Occipital lobe (tissue), 3 donors: ENCODE measurements at places on chromosomes 5 and 9. TPM values are rescaled to one million over a fixed set of nuclear protein-coding genes. Genes with fewer than 3 reads are reported as not detected.

DNA sequence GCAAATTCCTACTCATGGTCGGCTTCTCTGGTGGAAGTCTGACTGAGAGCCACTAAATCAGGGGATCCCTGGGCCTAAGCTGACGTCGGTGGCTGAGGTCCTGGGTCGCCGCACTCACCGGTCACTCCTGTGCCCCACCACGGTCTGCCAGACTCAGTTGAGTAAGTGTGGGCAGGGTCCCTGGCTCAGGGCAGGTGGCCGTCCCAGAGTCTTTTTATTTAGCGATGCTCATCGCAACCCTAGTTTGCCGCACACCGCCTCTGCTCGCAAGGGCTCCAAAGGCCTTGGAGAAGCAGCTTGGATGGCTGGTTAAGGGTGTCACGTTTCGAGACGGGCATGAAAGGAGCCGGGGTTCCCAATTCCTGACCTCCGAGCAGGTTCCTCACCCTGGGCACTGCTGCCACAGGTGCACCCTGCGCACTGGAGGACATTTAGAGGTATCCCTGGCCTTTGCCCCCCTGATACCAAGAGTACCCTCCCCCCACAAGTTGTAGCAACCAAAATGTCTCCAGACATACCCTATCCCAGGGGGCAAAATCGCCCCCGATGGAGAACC lies 59.9 kb downstream of the NSUN2 start:
- DNase-seq: no peak

GRCh38 chr5:176424181-176424580 lies 7.8 kb upstream of the CLTB start:
- no peak for DNase-seq

DNA sequence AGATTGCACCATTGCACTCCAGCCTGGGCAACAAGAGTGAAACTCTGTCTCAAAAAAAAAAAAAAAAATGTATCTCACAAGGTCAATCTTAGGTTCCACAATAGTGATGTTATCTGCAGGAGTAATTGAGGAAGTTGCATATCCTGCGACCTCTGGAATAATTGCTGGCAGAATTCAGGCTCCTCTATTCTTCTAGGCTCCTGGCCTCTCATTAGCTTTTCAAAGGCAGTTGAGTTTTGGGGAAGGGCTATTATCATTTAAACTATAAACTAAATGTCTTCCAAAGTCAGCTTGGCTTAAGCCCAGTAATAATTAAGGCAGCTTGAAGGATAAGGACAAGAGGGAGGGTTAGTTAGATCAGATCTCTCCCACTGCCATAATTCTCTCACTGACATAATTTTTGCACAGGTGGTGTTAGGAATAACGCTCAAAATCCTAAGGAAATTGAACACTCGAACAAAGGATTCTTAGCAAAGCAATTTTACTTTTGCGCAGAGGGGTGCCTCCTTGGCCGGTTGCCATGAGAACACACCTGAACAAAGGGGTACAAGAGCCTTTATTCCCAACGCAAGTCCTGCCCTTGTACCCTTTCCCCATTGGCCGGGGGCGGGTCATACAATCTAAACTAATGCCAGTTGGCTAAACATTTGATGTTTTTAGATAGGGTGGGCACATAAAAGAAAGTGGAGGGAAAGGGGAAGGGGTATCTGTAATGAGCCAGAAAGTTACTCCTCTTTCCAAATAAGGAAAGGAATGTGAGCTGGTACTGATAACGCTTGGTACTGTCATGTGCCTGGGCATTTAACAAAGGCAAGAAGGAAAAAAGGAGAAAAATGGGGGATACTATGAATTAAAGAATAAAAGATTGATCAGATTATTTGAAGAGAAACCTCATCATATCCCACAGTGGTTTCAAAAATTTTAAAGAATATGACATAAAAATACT lies 106.4 kb upstream of the CCNG1 start:
- no peak for DNase-seq

The SLC6A19 gene
- total RNA-seq: not detected

The PRSS3 gene
- total RNA-seq: not detected

GRCh38 chr5:25262221-25262620 lies 617.4 kb upstream of the CDH10 start:
- no peak for DNase-seq

- no peak for DNase-seq
Measured at GRCh38 chr9:132239999-132240840, 78.4 kb downstream of the NTNG2 start.
